ENCODE measurements at places on chromosomes 1 and 21.

DNA sequence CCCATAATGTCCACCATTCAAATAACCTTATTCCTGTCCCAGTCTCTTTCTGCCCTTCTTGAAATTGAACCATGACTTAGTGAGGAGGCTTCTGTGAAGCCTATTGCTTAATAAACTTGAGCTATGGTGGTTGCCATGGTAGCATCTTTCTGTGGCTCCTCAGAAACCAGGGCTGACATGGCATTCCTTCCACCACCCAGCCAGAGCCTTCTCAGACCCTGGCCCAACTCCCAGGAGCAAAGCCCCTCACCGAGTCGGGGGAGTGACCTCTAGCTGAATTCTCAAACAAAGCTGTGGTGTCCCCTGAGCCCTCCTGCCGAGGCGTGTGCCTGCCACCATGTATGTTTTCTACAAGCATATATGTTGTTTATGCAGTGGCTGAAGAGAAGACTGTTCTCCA is 259.1 kb downstream of the CACNA1E start:
- DNase-seq: no peak

- DNase-seq: peak; percentile 59
These were observed at the start of gene MR1 for GRCh38 chr1:181033799-181034451. MR1 (plus strand) TSS chr1:181033983; CDS start chr1:181034008, 25 bp downstream.

- no peak for DNase-seq
These were observed 453.6 kb downstream of the LTN1 start for GRCh38 chr21:28538987-28539622.

DNA sequence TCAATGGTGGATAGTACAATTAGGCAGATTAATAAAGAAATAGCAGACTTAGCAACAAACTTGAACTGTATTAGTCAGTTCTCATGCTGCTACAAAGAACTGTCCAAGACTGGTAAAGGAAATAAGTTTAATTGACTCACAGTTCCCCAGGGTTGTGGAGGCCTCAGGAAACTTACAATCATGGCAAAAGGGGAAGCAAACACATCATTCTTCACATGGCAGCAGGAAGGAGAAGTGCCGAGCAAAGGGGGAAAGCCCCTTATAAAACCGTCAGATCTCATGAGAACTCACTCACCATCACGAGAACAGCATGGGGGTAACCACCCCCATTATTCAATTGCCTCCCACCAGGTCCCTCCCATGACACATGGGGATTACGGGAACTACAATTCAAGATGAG is 27.1 kb upstream of the PDE4B start:
- no peak for DNase-seq

DNA sequence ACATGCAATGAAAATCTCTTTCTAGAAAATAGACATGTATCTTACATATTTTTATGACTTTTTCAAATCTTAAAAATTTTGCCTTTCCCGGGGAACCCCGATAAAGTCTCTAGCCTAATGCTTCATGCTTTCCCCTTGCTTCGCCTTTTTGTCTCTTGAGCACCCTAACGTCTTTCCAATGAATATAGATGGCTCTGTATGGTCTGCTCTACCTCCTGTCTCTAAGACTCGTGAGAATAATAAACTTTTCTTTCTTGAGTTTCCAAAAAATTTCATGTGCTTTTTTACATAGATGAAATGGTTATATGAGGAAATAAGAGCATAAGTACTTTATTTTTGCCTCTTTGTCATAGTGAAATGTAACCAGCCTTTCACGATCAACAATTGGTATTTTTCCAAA is 202.6 kb downstream of the PDE4B start:
- no peak for DNase-seq

Data from right kidney (tissue), 9 donors.